ENCODE measurements at places on chromosomes 3 and 15.

- no peak for DNase-seq
Observed at GRCh38 chr3:70531838-70532489, 219.5 kb upstream of the MDFIC2 start.

- no peak for DNase-seq
Observed at GRCh38 chr15:81751256-81751655, 294.6 kb downstream of the MEX3B start.

DNA sequence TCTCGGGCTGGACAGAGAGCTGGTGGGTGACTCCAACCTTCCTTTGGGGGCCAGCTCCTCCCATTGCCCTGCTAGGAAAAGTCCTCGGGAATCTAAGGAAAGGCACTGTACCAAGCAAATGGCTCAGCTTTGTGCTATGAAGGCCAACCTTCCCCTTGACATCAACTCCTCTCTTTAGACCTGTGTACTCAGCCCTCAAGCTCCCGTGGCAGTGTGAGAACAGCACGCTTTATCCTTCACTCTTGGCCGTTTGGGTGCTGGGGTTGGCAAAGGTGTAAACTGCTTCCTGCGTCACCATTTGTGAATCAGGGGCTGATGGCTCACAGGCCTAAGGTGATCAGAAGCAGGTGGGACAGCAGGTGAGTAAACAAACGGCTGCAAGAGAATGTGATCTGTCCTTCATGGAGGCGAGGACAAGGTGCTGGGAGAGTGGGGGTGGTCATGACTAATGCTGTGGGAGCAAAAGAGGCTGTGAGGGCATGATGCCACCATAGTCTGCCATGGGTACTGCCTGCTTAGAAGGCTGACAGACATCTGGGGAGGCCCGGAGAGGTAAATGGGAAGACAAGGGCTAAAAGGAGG, 165.2 kb upstream of the TPM1 start:
- DNase-seq: no peak

DNA sequence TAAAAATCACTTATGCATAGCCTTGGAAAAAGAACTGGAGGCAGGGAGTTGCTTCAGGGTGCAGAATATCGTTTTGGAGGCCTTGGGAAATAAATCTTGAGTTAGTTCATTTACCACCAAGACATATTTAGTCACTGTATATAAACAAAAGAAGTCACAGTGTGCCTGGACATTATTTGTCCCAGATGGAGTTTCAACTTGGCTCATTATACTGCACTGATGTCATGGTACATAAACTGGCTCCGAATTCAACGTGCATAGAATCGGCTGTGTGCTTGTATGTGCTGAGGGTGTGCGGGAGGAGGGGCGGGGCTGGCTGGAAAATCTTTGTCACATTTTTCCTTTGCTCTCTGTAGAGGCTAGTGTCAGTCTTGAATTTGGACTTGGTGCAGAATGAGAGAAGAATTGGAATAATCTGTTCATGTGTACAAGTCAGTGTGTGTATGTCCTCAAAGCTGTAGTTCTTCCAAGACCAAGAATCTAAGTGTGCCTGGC, 86.6 kb downstream of the FNDC3B start:
- DNase-seq: peak; percentile 74

- DNase-seq: no peak
Observed at GRCh38 chr15:48143856-48144255, 23.1 kb downstream of the SLC24A5 start.

GRCh38 chr15:37090543-37091175, 9.7 kb downstream of the MEIS2 start:
- DNase-seq: no peak

DNA sequence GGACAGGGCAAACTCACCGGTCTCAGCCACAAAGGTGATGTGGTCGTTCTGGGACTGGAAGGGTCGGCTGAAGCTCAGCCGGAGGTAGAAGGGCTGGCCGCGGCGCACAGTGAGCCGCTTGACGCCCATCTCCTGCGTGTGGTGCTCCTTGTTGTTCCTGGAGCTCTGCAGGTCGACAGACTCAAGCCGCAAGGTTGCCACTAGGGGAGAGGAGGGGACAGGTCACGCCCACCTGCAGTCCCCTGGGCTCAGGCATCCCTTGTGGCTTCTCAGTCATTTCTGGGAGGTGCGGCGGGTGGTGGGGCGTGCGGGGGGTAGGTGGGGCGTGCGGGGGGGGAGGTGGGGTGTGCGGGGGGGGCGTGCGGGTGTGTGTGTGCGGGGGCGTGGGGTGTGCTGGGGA, 26.7 kb upstream of the TGM5 start:
- no peak for DNase-seq

DNA sequence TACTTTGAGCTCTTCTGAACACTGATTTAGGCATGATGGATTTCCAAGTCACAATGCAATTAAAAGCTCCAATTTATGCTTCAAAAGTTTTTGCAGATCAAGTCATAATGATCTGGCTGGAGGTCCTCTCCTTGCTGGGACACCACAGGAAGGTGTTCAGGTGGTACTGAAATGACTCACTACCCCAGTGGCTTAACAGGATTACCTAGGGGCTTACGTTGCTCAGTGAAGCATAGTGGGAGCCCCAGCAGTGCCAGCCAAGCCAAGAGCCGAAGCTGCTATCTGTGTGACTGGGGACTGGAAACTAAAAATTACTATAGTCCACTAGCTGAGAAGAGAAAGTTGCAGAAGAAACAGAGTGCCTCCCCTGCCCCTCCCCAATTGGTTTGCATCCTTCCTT, 110.1 kb upstream of the LPP start:
- DNase-seq: no peak

GRCh38 chr3:2098398-2099027, at the start of gene CNTN4:
Gene CNTN4, plus strand, starts transcription at chr3:2098866.
- DNase-seq: peak; percentile 89

- DNase-seq: no peak
Observed at GRCh38 chr3:146156666-146157314, 4.2 kb downstream of the PLOD2 start.

- no peak for DNase-seq
Observed at GRCh38 chr3:17580901-17581300, 161.5 kb downstream of the TBC1D5 start.

GRCh38 chr15:23690015-23690414, 2.9 kb upstream of the NDN start:
- DNase-seq: no peak

GRCh38 chr15:96042734-96043224, 287.7 kb upstream of the NR2F2 start:
- DNase-seq: no peak

- no peak for DNase-seq
Observed at GRCh38 chr3:15221574-15222217, 15.7 kb downstream of the CAPN7 start.
